Fibroblast of skin of abdomen (primary cell): ENCODE measurements at places on chromosomes 5 and 9.

- DNase-seq = no peak
Observed at GRCh38 chr5:155507363-155507762, 493.8 kb downstream of the KIF4B start.

DNA sequence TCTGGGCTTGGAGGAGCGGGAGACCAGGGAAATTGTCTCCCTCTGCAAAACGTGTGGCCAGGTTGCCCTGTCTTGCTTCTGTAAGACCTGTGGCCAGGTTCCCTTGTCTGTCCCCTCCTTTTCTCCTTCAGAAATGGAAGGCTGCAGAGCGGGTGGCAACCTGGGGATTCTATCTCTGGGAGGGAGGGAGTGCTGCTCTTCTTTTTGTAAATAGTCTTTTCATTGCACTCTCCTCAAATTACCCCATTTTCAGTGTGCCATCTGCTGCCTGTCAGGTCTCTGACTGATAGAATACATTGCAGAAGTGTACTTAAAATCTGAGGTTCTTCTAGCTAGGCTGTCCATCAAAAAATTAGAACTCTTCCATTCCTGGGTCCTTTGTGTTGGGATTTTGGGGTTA is 126.0 kb downstream of the GABRB2 start:
- no peak for DNase-seq

DNA sequence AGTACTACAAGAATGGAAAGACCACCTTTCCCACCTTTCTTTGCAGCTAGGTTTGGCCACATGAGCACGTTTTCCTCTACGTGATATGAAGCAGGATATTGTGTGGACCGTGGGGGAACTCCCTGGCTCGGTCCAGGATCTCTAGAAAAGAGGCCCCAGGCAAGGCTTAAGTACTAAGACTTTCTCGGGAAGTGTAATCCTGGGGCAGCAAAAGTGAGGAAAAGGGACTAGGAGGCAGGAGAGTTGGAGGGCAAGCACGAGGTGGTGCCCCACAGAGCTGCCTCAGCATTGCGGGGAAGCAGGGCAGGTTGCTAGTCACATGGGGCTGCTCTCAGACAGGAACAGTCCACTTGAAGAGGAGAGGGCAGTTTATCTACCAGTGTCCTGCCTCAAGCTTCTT is 235.1 kb downstream of the GADD45G start:
- no peak for DNase-seq

DNA sequence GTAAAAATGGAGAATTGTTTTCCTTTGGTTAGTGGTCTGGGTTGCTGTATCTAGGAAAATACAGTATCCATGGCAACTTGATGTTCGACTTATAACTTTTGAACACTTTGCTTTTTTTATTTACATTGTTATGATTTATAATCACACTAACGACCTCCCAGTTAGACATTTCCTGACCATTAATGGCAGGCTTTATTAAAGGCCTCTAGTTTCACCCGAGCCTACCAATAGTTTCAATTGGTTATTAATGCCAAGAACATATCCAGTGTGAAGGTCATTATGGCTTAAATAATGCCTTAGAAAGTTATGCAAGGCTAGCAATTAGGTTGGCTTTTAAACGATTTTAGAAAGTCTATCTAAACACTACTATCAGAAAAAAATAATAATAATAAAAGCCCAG is 452.0 kb downstream of the DMRTA1 start:
- DNase-seq = no peak
